Right lung (tissue), 10 donors: ENCODE measurements at places on chromosomes 6 and 20. TPM values are rescaled to one million over a fixed set of nuclear protein-coding genes. Genes with fewer than 3 reads are reported as not detected.
A peak's percentile ranks its signal among the peaks of the same experiment; 100 is the strongest.

The KCNG1 gene
- 0.35 TPM for polyA plus RNA-seq

The ARG1 gene
- 1.1 TPM for polyA plus RNA-seq

- DNase-seq, result no peak
Observed at GRCh38 chr6:71463061-71463460, 174.4 kb downstream of the OGFRL1 start.

DNA sequence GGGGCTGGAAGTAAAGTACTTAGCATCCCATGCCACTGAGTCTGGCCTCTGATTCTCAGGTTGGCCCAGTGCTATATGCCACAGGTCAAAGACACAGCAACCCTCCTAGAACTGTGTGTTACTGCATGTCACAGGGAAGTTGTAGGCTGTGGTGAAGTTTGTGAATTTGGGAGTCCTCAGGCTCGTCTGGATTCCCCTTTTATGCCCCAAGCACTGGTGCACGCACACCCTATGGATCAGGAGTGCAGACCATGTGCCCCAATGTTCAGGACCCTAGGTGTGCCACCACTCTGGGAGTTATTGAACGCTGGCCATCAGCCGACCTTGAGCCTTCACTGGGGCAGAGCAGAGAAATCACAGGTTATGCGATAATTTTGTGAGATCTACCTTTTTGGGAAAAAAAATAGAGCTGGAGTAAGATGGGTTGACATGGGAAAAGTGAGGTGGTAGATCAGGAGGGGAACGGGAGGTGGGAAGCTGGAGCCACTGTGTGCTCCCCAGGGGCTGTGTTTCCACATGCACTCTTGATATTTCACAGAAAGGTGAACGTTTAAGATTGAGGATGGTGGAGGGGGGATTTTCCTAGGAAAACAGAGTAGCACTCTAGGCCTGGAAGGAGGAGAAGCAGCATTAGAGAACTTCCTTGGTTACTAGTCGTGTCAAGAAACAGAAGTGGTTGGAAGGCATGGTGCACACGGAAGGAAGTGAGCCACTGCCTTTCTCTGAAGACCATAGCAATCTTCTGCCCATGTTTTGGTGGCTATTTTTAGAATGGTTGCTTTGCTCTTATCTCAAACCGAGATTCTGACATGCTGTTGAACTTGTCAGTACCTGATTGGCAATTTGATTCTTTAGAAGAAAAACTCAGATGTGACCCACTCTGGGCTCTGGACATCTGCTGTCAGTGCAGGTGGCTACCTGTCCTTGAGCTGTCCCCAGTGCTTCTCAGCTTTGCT, 44.1 kb downstream of the DUSP22 start:
- no peak for DNase-seq

The SERPINB1 gene
- 27.6 TPM for polyA plus RNA-seq

DNA sequence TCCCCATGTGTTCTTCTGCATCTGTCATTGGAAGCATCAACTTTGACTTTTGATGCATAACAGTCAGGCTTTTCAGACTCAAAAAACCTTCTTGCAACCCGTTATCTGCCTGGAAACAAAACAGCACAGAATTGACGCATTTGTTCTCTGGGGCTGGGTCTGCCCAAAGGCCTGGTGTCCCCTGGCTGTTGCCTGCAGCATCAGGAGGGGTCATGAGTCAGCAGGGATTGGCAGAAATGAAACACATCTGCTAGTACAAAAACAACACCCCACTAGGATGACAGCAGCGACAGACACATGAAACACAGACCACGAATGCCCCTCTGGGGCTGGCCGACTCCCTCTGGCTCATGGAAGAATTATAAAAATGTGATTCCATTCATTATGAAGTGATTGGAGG, 157.6 kb upstream of the INSM1 start:
- no peak for DNase-seq

- no peak for DNase-seq
Observed at GRCh38 chr20:13261460-13262301, 40.6 kb downstream of the ISM1 start.

DNA sequence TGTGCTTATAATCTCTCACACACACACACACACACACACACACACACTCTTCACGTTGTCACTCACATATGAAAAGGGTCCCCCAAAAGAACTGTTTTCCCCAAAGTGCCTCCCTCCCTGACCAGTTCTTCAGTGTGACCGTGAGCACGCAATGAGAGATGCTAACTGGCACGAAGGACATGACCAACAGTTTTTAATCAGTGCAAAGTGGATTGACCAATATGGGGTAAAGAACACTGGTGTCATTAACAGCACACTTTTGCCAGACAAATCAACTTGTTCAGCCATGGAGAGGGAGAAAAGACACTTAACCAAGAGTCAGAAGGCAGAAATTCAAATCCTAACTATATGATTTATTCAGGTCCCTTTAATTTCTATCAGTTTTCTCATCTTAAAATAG, 15.0 kb downstream of the EXOC2 start:
- no peak for DNase-seq

- no peak for DNase-seq
Observed at GRCh38 chr6:111850295-111850937, 22.8 kb downstream of the FYN start.

GRCh38 chr20:16028923-16029322, 544.3 kb downstream of the KIF16B start:
- DNase-seq, result no peak

DNA sequence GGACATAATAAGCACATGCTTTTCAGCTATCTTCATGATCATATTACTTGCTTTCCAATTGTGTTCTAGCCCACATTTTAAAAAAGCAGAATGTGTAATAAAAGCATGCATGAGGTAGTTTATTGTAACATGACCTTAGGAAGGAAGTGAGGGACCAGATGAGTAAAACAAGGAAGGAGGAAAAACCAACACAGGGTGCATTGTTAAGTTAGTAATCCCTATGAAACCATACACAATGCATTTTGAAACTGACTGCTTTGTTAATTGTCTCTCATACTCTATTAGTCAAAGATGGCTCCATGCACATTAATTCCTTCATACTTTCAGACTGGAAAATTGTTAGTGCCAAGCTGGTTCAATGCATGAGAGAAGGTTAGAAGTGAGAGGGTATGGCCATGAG, 37.7 kb upstream of the CENPW start:
- no peak for DNase-seq

DNA sequence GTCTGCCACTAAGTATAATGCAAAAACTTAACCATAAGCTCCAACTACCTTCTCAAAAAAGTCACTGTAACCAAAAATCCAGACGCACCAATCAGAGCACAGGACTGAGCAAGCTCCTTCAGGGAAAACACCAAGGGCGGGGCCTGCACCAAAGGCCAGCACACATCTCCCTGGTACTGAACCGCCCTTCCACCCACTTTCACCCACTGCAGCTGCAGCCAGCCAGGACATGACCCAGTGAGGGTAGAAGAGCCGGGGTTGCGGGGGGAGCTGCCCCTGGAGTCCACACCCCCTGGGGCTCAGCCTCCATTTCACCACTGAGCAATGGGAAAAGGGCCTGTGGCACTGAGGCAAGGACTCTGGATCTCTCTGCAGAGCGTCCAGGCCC, 54.3 kb downstream of the TAF4 start:
- DNase-seq, result no peak

GRCh38 chr20:63060057-63060991, 53.6 kb upstream of the BHLHE23 start:
- no peak for DNase-seq

GRCh38 chr6:8139451-8139850, 37.1 kb upstream of the EEF1E1 start:
- no peak for DNase-seq

DNA sequence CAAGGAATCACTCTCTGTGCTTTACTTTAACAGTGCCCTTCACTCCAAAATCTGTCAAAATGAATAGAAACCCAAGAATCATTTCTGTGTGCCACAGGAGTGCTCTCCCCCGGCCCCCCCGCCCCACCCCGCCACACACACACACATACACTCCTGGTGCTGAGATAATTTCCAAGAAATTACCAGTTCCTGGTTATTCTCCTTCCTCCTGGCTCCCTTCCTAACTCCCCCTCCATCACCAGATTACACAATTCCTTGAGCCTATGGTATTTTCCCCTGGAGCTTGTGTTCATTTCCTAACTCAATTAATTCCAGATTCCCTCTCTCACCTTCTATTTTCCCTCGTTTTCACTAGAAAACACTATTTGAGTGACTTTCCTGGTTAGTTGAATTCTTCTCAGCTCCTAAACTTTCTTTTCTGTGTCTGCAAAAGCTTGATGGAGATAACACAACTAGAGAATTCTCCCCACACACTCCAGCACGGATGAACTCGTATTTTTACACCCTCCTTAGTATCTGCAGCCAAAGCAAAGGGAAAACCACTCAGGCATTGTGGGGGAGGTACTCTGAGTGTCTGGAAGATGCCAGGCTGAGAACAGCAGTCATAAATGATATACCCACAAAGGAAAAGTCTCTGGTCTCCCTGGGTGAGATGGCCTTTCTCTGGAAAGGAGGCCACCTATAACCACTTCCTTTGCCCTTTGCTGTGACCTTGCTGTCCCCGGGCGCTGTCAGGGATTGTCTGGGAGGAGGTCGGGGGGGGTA, 1.9 kb upstream of the SLC24A3 start:
- DNase-seq, result peak; percentile 37

DNA sequence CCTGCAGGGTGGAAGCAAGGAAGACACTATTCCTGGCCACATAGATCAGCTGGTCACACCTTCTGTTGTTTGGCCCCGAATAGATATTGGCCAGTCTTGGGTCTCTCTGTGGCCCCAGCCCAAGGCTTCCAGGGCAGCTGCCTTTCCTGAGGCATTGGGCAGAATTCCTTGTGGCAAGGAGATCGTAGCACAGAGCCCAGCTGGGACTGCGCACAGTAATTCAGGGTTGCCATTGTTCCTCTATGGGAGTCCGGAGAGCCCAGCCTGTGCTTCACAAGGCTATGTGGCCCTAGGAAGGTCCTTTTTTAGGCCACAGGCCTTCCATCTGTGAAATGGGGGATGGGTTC, 6.9 kb downstream of the SGK2 start:
- DNase-seq, result no peak

The NKAIN2 gene
- polyA plus RNA-seq, result 15.3 TPM

GRCh38 chr20:36214684-36215256, 21.5 kb upstream of the AAR2 start:
- no peak for DNase-seq

GRCh38 chr6:38684237-38684636, 18.7 kb downstream of the GLO1 start:
- DNase-seq, result no peak

- DNase-seq, result no peak
Observed at GRCh38 chr6:11201772-11202512, 30.5 kb downstream of the NEDD9 start.

The ANKRD6 gene
- 35.5 TPM for polyA plus RNA-seq

DNA sequence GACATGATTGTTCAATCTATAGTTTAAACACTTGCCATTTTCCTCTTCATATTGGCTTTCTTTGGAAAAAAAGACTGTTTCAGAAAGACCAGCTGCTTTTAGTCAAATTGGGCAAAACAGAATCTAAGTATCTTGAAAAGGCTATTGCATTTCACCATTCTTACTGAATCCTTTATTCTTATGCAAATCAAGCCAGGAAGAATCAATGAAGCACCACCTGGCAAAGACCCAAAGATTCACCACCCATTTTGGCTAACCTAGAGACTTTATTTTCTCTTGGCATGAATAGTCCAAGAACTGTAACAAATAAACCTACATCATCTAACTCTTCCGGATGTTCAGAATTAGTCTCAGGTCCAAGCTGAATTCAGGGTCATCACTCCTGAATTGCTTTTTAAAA, 71.3 kb upstream of the EYA4 start:
- DNase-seq, result no peak

- DNase-seq, result no peak
Observed at GRCh38 chr6:101380897-101381630, 12.4 kb upstream of the GRIK2 start.

GRCh38 chr6:148332088-148332487, 10.6 kb upstream of the SASH1 start:
- DNase-seq, result no peak

- DNase-seq, result no peak
Observed at GRCh38 chr20:21376626-21377025, 20.7 kb downstream of the NKX2-4 start.

The C20orf144 gene
- 0.60 TPM for polyA plus RNA-seq

The TLDC2 gene
- polyA plus RNA-seq, result 1.6 TPM

DNA sequence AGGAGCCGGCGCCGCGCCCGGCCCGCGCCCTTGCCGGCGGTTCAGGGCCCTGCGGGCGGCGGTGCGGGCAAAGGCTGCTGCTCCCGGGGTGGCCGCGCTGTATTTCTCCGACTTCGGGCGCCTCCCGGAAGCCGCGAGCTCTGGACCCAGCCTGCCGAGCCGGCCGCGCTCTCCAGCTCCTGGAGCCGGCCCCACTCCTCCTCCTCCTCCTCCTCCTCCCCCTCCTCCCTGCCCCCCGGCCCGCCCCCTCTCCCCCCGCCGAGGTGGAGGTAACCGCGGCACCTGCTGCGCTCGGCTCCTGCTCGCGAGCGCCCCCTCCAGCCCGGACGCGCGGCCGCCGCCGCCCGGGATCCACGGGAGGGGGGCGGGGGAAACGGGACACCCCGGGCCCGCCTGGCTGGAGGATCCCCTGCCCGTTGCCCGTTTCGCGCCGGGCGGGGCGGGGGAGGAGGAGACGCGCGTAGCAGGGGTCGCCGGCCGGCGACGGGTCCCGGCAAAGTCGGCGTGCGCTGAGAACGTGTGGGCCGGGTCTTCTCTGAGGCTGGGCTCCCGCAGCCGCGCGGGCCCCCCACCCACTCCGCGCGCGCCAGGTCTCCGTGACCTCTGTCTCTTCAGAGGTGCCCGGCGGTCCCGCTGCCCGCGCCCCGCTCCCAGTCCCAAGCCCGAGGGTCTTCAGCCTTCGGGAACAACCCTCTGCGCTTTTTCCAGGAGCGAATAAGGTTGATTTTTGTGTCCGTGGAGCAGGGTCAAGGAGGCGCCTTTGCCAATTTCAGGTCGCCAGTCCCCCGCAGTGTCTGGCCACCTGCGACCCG, at the start of gene SLC22A23:
SLC22A23 (minus strand) TSS at position 153 of the 812 bp plus-strand sequence. CDS start 491 bp downstream, outside the sequence.
- peak; percentile 64 for DNase-seq

The DEFB132 gene
- polyA plus RNA-seq, result not detected

The KCNK16 gene
- polyA plus RNA-seq, result 0.31 TPM

DNA sequence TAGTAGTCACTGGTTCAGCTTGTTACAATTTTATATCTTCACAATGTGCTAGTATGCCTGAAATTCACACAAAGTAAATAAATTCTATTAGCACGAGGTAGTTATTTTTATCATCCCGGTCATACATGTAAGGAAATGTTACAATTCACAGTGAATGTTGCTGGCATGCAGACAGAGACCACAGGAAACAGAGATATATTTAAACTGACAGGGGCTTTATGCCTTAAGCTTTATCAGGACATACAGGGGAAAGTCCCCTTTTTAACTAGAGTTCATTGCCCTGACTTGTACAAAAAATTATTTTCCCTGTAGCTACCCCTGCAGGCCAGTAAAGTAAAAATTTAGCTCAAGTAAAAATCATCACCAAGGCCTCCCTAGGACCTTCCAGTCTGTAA, 712.0 kb upstream of the NRSN1 start:
- peak; percentile 57 for DNase-seq

GRCh38 chr6:54737247-54737646, 109.3 kb upstream of the FAM83B start:
- no peak for DNase-seq

The C6orf141 gene
- polyA plus RNA-seq, result 5.1 TPM

DNA sequence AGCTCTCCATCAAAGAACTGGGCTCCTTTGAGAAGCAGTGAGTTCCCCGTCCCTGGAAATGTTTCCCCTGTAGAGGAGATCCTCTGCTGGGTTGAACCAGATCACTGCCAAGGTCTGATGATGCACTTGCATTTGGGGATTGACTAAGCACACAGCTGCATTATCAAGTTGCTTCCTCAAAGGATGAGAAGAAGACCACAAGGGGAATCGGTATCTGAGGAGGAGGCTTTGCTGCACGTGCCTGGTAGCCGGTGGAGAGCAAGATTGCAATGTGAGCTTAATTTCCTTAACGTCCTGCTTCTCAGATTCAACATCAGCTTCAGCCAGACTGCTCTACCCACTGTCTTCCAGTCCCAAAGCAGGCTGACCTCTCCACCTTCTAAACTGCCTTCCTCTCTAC, 128.8 kb upstream of the STMND1 start:
- no peak for DNase-seq

The FABP7 gene
- polyA plus RNA-seq, result 20.4 TPM
